GM12878 (cell line): ENCODE measurements at places on chromosomes 4 and X. TPM values are rescaled to one million over a fixed set of nuclear protein-coding genes. Genes with fewer than 3 reads are reported as not detected.
A peak's percentile ranks its signal among the peaks of the same experiment; 100 is the strongest.

GRCh38 chrX:84336646-84337045 lies 148.6 kb upstream of the RPS6KA6 start:
- no peak for DNase-seq

- no peak for DNase-seq
Observed at GRCh38 chr4:105139646-105140045, 7.0 kb upstream of the TET2 start.

GRCh38 chrX:106378616-106379015 lies 210.5 kb downstream of the PWWP3B start:
- DNase-seq: no peak

DNA sequence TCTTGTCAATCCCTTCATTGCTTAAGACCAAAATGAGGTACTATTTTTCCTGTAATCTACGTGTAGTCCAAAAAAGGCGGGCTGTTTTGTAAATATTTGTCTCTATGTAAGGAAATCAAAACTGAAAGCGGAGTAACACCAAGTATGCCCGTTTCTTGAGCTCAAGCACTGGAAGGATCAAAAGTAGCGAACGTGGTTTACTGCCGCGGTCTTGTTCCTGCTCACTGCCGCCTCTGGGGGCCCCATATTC lies 71.5 kb downstream of the AFF1 start:
- no peak for DNase-seq

DNA sequence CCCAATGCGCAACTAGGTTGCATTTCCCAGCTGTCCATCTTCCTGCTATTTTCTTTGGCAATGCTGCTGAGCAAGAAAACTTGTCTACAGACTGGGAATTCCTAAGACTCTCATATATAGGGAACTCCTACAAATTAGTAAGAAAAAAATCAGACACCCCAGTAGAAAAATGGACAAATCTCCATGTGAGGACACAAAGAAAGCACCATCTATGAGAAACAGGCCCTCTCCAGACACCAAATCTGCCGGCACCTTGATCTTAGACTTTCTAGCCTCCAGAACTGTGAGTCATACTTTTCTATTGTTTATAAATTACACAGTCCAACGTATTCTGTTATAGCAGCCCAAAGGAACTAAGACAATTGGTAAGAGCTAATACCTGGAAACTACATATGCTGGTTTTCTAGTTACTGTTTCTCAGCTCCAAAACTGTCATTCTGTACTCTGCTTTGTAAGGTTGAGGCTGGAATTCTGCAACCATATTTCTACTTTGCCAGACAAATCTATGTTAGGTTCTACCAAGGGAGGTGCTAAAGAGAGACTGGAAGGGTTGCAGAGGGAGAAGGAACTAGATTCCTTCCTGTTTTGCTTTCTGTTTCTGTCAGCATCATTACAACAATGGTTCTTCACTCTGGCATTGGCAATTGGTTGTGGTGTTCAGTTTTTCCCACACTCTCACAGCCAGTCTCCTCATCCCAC lies 35.7 kb upstream of the FAM241A start:
- DNase-seq: peak; percentile 13

DNA sequence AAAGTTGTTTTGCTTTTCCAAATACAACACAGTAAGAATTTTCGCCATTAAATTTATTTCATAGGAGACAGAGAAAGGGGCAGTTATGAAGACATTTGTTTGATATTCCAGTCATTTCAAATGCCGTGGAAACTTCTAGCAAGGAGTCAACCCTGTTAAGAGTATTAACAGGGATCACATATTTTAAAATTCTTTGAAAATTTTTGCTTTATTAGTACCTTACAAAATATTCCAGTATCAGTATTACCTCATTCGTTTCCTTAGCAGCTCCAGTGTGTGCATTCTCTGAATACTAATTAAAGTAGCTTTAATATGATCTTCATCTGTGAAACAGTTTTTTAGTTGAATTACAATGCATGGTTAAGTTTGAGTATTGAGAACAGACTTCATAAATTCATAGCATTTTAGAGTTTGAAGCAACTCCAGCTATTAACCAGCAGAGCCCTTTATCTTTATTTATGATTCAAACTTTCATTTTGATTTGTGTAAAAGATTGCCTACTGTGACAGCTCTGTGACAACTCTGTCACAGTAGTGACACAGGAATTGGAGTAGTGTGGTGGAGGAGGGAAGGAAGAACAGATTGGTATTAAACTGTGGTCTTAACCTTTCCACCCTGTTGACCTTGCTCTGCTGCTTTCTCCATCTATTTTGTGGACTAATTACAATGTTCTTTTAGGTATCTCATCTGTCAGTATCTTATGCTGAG lies 86.3 kb downstream of the PDLIM5 start:
- DNase-seq: no peak

Gene SRD5A3
- total RNA-seq: 7.7 and 10.1 TPM in 2 replicates

- no peak for DNase-seq
Observed at GRCh38 chrX:72366701-72367454, 61.2 kb upstream of the CITED1 start.

DNA sequence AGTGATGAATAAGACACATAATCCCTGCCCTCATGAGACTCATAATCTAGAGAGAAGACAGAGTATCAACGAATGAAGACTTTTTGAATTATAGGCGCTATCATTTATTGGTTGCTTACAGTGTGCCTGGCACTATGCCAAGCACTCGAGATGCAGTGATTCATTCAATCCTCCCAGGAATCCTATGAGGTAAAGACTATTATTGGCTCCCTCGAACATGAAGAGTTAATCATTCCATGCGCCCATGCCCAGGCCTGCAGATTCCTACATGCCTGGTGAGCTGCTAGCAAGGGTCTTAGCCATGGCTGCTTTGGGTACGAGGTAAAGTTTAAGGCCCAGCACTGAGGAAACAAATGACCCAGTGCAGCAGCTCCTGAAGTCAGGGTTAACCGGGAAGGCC lies 47.0 kb downstream of the TEX13B start:
- no peak for DNase-seq

Gene DGAT2L6
- total RNA-seq: 0.16 TPM in 1 of 2 replicates, not detected in the other

DNA sequence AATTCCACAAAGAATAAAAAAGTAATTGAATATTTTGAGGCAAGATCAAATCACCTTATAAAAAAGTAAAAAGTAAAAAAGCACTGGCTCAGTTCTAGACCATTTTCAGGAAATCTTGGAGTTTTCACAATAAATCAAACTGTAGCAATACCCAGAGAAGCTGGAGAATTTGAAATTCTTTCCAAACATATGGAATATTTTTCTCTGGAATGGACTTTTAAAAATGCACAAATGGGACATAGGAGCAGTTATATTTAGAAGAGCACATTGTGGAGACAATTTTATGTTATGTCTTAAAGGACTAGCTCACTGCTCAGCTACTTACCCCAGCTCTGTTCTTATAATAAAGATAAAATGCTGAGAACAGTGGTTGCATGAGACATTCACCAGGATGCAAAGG lies 211.9 kb upstream of the KIT start:
- DNase-seq: no peak

DNA sequence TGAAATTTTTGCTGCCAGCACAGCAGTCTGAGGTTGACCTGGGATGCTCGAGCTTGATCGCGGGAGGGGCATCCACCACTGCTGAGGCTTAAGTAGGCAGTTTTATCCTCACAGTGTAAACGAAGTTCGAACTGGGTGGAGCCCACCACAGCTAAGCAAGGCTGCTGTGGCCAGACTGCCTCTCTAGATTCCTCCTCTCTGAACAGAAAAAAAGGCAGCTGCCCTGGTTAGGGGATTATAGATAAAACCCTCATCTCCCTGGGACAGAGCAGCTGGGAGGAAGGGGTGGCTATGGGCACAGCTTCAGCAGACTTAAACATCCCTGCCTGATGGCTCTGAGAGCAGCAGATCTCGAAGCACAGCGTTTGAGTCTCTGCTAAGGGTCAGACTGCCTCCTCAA lies 314.6 kb downstream of the STPG2 start:
- no peak for DNase-seq

DNA sequence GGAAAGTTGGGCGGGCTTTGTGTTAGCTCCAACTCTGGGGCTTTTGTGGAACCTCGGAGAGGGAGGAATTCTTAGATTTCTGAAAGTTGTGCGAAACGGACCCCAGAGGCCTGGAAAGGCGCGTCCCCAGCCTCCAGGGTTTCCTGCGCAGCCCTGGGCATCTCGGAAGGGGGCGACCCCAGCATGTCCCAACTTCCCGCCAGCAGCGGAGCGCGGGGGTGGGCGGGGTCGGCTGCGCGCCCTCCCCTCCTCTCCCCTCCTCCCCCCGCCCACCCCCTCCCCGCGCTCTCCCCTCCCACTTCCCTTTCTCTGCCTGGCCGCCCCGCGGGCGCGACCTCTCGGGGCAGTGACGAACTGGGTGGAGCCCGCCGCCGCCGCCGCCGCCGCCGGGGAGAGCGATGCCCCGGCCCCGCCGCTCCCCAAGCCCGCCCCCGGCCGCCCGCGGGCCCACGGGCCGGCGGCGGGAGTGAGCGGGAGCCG lies 16.8 kb downstream of the PTTG2 start:
- DNase-seq: no peak

- no peak for DNase-seq
Observed at GRCh38 chr4:64272432-64272831, 136.8 kb downstream of the TECRL start.

Gene MAGEE2
- total RNA-seq: not detected in 2 replicates

GRCh38 chrX:131025336-131025735 lies 32.8 kb upstream of the ARHGAP36 start:
- no peak for DNase-seq

- no peak for DNase-seq
Observed at GRCh38 chrX:45264865-45265264, 64.2 kb upstream of the DIPK2B start.

- no peak for DNase-seq
Observed at GRCh38 chrX:70808942-70809940, 99.3 kb downstream of the TEX11 start.

Gene TNMD
- total RNA-seq: not detected in 2 replicates

DNA sequence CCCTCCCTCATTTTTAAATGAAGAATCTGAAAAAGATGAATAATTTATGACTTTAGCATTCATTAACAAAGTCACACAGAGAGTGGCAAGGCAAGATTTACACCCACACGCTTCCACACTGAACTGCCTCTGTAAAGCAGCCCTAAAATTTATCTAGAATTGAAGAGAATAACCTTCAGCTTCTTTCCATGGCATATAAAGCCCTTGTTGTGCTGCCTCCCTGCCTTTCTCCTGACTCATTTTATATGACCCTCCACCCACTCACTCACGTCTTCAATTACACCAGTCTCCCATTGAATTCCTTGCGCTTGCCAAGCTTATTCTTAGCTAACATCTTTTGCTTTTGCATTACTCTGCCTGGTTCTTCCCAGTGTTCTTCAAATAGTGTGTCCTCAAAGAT lies 2649.3 kb downstream of the PCDH7 start:
- no peak for DNase-seq

Gene TLR3
- not detected in 2 replicates for total RNA-seq

DNA sequence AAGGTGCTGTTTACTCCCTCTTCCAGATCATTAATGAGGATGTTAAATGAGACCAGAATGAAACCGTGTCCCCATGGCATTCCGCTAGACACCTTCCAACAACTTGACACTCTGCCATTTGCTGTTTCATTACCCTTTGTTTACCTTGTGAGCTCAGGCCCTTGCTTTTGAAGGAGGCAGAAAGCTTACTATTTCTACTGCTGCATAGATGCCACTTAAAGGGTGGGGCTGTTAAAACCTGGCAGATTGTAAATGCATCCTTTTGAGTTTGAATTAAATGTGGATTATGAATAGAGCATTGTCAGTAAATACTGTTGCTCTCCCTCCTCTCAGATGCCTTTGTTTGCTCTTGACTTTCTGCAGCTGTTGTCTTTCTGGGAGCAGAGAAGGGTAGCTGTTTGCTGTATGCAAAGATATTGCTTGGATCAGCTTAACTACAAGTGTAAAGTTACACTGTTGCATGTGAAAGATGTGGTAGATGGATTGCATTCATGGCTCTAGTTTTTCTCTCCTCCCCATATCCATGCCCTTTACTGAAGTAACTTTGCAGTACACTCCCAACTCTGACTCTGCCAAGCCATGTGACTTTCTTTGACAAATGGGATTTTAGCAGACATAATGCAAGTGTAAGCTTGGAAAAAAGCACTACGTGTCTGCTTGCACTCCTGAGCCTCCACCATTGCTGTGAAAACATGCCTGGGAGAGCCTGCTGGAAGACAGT lies 75.0 kb upstream of the DHX15 start:
- DNase-seq: no peak
